ENCODE measurements at places on chromosomes 12 and 14.

- DNase-seq = no peak
Observed at GRCh38 chr12:22122359-22122758, 76.3 kb downstream of the CMAS start.

DNA sequence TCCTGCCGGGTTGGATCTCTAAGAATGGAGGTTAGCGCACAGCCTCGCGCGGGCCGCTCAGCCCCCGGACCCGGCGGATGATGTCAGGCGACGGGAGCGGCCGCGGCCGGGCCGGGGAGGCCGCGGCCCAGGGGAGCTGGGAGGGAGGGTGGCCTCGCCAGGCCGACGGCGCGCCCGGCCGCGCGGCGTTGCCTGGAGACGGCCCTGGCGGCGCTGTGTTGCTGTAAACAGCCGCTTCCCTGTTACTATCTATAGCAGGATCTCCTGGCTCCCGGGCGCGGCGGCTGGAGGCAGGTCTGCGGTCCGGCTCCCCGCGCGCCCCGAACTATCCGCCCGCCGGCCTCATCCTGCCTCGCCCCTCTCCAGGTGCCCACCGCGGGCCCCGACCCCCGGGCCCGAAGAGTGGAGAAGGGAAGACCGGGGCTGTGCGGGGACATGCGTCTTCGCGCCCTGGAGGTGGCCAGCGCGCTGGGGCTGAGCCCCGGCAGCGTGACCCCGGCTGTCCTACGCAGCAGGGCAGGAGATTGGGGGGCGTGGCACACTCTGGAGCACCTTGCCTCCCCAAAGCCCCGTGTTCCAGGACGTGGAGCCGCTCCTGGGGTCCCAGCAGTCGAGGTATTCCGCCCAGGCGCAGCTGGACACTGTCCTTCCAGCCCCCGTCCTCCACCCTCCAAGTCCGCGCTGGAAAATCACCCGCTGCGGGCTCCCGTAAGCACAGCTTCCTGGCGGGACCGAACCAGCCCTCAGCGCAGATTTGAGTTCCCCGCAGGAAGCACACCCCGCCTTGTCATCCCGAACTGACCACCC lies 1.4 kb upstream of the FOS start:
- peak; percentile 63 for DNase-seq

GRCh38 chr12:113812411-113813228 lies 153.5 kb downstream of the RBM19 start:
- no peak for DNase-seq

DNA sequence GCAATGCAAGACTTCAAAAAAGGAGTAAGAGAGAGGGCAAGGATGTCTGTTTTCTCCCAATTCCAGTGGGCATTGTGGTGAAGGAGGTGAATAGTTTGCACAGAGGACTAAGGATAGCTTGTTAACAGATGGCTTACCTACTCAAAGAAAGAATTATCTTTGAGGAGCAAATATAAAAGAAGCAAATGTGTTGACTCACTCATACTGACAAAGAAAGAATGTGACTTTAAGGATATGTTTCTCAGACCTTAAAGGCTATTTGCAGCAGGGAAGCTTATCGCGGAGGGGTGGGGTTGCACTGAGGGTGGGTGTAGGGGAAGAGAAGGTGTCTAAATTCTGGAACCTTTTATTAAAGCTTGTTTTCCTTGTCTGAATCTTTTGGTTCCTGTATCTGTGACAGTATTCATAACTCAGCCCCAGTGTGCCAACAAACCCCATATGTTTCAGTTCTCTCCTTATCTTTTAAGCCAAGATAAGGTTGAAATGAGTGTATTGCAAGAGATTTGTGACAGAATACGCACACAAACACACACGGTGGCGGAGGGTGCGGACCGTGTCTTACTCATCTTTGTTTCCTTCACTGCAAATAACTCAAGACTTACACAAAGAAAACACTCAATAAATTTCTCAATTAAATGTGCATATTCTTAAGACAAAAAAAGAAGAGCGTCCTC lies 146.4 kb upstream of the ARID2 start:
- DNase-seq = no peak

DNA sequence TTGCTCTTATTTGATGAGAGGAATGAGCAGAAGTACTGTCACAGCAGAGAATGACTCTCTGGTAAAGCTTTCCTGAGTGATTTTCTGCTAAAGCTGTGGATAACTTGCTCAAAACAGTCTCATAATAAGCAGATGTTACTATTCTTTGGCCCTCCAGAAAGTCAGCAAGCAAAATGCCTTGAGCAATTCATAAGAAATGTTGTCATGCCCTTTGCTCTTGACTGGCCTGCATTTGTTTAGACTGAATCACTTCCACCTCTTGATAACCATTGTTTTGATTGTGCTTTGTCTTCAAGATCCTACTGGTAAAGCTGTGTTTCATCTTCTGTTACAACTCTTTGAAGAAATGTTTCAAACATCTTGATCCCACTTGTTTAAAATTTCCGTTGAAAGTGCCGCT lies 457.9 kb upstream of the FOXG1 start:
- DNase-seq = no peak

GRCh38 chr14:97267509-97267908 lies 470.3 kb downstream of the VRK1 start:
- DNase-seq = peak; percentile 25

- no peak for DNase-seq
Observed at GRCh38 chr14:22830443-22831010, 840 bp downstream of the MRPL52 start.

- no peak for DNase-seq
Observed at GRCh38 chr12:22530-23201, 43.9 kb upstream of the IQSEC3 start.

DNA sequence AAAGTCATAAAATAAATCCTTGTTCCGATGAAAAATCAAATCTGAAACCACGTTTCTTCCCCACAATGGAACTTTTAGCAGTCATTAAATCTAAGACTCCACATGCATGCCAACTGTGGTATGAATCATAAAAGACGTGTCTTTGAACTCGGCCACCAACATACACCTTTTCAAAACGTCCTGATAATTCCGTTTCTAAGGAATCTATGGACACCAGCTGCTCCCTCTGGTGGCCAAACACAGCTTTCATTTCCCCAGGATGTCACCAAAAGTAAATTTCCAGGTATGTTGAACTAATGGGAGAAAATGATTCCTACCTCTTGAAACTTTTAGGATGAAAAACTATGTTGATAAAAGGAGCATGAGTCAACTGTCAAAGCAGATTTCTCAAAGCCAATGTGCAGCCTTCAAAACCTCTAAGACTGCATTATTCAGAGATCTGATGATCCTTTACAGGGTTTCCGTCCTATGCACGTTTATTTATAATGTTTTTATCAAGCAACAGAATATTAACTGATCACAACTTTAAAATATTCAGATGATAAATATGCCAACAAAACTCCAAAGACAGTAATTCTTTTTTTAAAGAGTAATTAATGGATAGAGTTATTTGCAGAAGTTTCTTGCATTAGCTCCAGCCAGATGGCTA lies 96.2 kb downstream of the CIT start:
- no peak for DNase-seq

GRCh38 chr14:30210630-30211029 lies 283.0 kb upstream of the PRKD1 start:
- no peak for DNase-seq

DNA sequence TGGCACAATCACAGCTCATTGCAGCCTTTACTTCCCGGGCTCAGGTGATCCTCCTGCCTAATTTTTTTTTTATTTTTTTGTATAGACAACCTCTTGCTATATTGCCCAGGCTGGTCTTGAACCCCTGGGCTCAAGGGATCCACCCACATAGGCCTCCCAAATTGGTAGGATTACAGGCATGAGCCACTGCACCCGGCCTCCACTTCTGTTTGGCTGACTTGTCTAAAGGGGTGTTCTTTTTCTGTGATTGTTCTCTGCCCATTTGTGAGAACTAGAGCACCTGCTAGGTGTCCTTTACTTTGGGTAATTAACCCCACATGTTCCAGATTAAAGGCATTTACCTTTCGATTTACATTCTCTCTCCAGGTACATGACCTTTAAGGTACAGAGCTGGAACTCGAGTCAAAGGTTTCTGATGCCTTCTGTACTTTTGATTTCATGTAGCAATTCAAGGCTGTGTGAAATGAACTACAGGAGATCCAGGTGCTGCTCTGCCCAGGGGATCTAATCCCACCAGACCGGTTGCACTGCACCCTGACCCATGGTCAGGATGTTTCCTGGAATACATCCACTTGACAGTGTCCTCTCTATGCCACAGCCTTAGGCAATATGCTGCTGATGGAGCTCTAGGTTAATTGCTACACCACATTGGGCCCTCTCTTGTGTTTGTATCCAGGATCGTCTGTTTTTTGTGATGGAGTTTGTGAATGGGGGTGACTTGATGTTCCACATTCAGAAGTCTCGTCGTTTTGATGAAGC lies 163.6 kb downstream of the PRKCH start:
- DNase-seq = no peak

DNA sequence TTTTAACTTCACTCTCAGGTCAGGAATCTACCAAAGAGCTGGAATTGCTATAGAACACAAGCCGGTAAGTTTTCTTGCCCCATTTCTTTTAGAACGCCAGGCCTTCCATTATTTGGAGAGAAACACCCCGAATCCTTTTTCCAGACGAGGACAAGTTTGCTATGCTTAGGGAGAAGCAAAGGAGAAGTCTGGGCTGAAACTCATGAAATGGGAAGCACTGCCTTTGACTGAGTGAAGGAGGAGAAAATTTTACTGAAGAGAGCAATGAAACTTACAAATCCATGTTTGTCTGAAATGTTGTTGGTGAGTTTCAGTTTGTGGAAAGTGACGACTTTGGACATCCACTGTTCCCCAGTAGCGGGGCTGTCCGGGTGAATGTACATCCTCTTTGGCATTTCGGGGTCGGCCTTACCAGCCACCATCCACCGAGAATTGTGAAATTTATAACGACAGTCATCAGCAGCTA lies 3.3 kb downstream of the TBX3 start:
- no peak for DNase-seq

DNA sequence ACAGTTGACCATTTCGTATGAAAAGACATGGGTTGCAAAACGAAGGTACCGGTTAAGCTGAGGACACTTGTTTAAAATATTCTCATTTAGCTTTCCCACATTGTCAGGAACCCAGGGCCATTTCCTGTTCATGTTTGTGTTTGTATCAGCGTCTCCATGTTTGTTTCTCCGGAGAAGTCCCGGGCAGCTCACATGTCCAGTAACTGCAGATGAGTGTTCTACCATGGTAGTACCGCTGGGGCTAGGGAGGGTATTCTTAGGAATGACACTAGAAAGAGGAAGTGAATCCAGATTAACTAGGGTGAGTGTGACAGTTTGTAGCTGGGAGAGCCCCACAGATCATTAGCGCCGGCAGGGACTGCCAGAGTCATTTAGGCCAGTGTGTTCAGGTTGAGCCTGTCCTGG lies 50.0 kb upstream of the EVL start:
- no peak for DNase-seq

DNA sequence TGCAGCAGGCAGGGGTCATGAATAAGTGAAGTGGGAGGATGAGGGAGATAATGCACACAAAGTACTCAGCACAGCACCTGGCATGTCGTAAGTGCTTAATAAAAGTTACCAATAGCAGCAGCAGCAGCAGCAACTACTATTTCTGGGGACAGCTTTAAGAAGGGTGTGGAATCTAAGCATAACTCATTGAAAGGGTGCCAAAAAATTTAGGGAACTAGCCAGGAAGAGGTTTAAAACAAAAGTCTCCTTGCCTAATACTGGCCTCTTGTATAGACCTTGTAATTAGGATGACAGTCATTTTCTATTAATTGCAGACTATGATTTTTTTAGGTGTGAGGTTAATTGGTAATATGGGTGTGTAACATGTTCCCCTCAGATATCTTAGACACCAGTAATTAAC lies 179.9 kb downstream of the PTPN11 start:
- no peak for DNase-seq

DNA sequence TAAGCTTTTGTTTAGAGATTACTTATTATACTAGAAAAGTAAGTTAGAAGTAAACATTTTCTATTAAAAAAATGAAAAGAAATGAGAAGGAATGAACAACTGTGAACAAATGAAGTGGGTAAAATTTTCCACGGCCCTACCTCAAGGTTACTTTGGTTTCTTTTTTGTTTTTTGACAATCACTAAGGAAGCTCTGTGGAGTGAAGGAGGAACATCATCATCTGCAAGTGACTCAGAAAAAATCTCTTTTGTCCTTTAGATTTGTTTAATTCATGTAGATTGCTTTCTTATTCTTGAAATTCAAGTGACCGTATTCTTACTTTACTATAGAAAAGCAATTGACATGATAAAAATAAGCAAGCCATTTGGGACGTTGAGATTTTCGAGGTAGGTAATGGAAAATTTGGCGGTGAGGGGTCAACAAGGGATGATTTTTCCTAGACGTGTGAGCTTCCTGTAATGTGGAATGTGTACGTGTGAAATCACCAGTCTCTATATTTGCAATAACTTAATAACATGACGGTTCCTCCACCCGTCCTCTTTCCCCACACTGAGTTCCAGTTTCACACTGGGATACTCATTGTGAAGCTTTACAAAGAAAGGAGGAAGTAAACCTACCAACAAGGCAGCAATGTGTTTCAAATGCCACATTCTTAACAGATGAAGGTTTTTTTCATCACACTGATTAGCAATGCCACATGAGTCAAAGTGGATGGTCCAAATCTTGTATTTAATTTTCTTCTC lies 62.3 kb upstream of the EGLN3 start:
- DNase-seq = no peak

DNA sequence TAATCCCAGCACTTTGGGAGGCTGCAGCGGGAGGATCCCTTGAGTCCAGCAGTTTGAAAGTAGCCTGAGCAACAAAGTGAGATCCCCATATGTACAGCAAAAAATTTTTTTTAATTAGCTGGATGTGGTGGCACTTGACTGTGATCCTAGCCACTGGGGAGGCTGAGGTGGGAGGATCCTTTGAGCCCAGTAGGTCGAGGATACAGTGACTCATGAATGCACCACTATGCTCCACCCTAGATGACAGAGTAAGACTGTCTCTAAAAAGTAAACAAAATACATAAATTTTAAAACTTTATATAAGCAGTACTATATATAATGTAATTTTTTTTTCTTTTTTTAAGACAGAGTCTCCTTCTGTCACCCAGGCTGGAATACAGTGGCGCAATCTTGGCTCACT lies 115.4 kb downstream of the ESR2 start:
- DNase-seq = no peak

DNA sequence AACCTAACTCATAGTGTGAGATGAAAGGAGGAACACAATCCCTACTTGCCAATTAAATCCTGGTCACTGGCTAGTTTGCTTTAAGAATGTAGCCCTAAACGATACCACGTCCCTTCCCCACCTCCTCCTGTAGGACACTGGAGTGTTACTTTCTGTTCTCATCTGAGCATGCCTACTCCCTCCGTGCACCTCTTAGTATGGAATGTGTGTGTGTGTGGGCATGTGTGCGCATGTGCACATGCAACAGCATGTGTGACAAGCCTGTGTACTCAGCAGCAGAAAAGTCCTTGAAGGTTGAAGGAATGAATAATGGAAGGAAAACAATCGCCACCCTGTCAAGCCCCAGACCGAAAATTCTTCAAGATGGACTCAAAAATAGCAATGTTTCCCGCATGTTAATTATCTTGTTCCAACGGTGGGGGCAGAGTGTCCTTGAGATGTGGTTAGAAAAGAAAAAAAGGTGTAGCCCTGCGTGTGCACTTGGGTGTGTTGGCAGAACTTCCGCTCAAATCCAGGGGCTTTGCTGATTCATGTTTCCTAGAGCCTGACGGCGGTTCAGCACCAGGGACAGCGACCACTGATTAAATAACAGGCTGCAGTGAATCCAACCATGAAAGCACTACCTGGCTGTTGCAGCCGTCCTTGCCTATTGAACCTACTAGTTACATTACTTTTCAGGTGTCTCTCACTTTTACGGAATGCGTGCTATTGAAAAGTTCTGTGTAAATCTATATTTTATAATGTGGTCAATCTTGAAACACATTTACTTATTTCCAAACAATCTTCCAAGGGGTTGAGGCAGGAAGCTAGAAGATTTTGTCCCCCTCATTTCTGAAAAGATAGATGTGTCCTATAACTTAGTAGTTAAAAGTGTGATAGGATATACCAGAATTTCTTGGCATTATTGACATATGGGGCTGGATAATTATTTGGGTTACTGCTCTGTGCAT lies 79.8 kb downstream of the SRRM4 start:
- no peak for DNase-seq

Measured in NCI-H748 treated with DMSO at 0.1 percent for 48 hours (cell line).